ENCODE measurements at places on chromosomes 11 and 22. TPM values are rescaled to one million over a fixed set of nuclear protein-coding genes. Genes with fewer than 3 reads are reported as not detected.

Gene RNF121
- total RNA-seq, result 26.3 TPM

Gene PLAAT4
- total RNA-seq, result 7.0 TPM

Gene PGA3
- total RNA-seq, result not detected

Gene OR2D2
- 0.25 TPM for total RNA-seq

GRCh38 chr11:12762696-12763324 is 88.6 kb downstream of the TEAD1 start:
- DNase-seq, result no peak

- DNase-seq, result no peak
Observed at GRCh38 chr11:73353422-73353821, 22.8 kb upstream of the RELT start.

- no peak for DNase-seq
Observed at GRCh38 chr11:73818846-73819245, 31.2 kb downstream of the MRPL48 start.

DNA sequence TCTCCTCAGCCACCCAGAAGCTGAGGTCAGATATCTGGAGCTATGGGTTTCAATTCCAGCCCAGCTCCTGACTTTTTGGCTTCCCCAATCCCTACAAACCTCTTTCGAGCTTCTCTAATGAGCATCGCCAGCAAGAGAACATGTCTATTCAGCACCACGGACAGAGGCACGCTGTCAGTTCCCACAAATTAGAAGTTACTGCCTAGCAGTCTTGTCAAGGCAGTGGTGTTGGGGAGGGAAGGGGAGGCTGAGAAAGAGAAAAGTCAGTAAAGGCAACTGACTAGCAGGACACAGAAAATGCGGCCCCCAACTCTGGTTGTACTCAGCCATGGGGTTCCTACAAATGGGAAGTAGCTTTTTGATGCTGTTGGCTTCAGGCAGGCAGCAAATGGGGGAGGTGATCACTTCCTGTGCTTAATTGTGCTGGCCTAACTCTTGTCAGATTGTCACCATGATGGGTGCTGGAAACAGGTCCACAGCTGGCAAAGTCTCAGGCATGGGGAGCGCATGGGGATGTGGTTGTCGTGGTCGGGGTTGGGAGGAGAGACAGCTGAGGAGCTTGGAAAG is 205.9 kb downstream of the ST3GAL4 start:
- DNase-seq, result peak; percentile 39

- no peak for DNase-seq
Observed at GRCh38 chr22:30790366-30790765, 95.7 kb downstream of the OSBP2 start.

DNA sequence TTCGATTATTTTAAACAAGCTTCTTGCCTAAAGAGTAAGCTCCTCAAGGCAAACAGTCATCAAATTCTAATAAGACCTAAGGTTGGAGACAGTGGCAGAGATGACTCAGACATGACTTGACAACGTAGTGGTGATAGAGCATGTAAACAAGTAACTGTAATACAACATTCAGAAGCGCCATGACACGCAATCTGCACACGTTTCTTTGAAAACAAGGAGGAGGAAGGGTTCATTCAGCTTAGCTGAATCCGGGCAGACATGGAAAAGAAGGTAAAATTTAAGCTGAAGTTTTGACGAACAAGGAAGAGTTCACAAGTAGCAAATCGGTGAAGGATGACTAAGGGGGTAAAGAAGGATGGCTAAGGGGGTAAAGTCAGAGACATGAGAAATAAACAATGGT is 152.4 kb upstream of the ZC3H12C start:
- no peak for DNase-seq

Data from dermis microvascular lymphatic vessel endothelial cell (primary cell).